ENCODE measurements at places on chromosomes 5 and 9.

DNA sequence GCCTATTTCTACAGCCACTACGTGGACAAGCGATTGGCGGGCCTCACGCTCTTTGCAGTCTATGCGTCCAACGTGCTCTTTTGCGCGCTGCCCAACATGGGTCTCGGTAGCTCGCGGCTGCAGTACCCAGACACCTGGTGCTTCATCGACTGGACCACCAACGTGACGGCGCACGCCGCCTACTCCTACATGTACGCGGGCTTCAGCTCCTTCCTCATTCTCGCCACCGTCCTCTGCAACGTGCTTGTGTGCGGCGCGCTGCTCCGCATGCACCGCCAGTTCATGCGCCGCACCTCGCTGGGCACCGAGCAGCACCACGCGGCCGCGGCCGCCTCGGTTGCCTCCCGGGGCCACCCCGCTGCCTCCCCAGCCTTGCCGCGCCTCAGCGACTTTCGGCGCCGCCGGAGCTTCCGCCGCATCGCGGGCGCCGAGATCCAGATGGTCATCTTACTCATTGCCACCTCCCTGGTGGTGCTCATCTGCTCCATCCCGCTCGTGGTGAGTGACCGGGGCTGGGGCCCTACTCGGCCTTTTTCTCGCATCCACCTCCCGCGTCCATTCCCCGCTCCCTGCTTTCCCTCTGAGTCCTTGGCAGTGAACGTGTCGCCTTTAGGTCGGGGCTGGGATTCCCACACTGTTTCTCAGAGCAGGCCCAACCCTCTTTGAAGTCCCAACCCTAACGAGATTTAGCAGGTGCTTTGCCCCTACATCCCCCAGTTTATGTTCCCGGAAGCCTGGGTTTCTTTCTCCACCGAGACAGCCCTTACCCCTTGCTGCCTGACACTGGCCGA lies 1.8 kb downstream of the PTGER4 start:
- peak; percentile 51 for DNase-seq

DNA sequence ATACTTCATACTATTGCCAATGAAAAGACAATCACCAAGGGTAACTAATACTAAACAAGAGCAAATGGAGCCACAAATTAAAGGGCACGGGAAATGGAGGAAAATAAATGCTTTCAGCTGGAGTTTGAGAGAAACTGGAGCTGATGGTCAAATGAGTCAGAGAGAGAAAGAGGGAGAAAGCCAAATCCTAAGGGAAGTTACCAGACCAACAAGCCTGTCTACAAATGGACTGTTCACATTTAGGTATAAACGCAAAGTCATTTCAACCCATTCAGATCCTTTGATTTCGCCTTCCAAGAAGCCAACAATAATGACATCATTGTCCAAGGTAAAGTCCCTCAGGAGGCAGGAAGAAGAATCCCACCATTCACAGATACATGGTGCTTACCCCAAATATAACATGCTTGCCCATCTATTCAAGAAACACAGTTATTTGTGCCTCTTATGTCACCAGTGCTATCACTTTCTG lies 351.8 kb downstream of the RAB3C start:
- no peak for DNase-seq

GRCh38 chr9:77789891-77790290 lies 141.8 kb upstream of the GNA14 start:
- no peak for DNase-seq

DNA sequence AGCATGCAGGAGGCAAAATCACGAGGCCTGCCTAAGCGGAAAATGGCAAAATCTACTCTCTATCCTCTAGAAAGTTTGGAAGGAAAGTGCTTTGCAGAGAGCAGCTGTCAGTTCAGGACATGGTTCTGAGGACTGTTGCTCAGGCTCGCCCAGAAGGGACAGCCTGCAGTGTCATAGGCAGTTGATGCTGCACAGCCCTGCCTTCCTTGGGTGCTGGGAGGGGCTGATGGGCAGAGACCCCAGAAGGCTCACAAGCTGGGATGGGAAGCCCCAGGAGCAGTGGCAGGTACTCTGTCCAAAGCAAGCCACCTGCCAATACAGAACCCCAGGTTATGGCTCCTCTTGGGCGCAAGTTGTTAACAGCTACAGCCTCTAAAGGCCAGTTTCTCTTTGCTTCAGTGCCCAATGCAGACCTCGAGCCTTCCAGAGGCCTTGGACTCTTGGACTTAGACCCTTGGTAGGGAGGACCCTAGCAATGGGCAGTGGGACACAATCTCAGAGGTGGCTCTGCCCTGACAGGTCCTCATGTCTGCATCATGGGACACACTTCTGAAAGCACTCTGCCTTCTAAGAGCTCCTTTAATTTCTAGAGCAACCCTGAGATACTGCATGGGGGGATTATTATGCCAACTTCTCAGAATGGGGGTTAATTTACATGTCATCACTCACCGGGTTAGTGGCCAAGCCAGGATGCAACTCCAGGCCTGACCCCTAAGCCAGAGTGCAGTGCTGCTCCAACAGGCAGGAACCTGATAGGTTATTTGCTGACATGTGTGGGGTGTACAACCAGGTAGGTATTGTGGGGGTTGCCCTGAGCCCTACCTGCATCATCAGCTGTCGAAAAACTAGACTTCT lies 57.1 kb downstream of the MACROH2A1 start:
- no peak for DNase-seq

DNA sequence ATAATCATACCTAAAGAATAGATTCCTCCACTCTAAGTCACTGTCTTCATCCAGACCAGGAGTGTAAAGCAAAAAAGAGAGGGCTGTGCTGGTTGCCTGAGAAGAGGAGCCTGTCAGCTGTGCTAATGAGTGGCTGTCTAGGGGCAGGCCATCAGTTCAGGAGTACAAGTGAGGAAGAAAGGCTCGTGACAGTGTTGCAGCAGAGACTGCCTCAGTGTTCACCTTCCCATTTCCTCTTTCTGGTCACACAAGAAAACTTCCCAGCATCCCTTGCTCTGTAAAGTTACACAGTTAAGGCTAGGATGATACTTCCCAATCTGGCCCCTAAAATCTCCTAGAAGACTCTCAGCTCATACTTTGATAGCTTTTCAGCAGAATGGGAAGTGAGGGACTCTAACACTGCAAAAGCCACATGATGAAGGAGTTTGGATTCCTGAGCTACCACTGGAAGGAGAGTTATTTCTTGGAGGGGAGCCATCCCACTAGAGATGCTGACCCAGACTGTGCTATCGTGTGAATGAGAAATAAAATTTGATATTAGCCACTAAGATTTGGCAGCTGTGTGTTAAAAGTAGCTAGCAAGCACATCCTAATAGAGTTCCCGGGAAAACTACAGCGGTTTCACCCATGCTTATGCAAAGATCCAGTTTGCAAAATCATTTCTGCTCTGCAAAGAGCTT lies 67.1 kb downstream of the ADAMTS12 start:
- DNase-seq = no peak

DNA sequence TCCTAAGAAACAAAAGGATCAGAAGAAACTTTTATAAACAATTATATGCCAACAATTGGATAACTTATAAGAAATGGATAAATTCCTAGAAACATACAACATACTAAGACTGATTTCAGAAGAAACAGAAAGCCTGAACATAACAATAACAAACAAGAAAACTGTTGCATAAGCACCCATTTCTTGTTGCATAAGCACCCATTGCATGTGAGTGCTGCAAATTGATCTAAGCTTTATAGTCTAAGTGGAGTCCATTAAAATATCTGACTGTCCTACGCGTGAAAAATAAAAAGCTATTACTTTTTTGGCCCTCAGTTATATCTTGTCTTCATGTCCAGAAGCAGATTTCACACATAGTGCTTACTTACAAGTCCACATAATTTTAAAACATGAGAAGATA lies 19.3 kb downstream of the TYRP1 start:
- DNase-seq = no peak
